Myocyte (in vitro differentiated cells): ENCODE measurements at places on chromosomes 7 and 10. TPM values are rescaled to one million over a fixed set of nuclear protein-coding genes. Genes with fewer than 3 reads are reported as not detected.
A peak's percentile ranks its signal among the peaks of the same experiment; 100 is the strongest.

DNA sequence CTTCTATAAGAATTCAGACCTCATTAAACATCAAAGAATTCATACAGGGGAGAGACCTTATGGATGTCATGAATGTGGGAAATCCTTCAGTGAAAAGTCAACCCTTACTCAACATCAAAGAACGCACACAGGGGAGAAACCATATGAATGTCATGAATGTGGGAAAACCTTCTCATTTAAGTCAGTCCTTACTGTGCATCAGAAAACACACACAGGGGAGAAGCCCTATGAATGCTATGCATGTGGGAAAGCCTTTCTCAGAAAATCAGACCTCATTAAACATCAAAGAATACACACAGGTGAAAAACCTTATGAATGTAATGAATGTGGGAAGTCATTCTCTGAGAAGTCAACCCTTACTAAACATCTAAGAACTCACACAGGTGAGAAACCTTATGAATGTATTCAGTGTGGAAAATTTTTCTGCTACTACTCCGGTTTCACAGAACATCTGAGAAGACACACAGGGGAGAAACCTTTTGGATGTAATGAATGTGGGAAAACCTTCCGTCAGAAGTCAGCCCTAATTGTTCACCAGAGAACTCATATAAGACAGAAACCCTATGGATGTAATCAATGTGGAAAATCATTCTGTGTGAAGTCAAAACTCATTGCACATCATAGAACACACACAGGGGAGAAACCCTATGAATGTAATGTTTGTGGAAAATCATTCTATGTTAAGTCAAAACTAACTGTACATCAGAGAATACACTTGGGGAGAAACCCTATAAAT, 24.1 kb downstream of the ZNF37A start:
- peak; percentile 3 for DNase-seq

DNA sequence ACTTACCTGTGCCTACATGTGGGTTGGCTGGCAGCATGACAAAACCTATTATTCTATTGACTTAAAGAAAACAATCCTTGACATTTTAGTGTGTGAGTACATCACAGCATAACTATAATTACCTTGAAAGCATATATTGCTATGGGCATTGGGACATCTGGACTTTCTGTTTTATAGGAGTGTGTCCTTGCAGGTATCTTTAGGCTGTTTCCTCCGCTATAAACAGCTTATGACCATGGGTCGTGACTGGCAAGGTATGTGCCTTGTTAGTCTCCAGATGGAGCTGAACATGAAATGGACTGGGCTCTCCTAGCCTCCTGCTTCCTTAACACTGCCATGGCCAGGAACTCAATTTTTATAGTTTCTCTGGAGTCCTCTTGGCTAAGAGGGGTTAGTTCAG, 317.4 kb upstream of the COBL start:
- no peak for DNase-seq

DNA sequence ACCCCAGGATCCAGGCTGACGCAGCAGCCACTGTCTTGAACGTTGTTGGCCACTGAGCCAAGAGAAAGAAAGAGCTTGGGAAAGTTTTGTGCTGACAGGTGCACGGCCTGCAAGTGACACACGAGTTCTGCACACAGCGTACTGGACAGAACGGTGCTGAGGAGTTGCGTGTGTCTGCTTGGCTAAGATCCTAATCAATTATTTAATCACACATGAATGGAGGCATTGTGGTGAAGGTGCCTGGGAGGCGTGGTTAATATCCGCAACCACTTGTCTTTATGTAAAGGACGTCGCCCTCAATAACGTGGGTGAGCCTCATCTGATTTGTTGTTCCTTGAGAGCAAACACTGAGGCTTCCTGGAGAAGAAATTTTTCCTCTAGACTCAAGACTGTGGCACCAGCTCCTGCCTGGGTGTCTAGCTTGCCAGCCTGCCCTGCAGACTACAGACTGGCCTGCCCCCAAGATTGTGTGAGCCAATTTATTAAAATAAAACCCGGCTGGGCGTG, 16.6 kb upstream of the GNA12 start:
- DNase-seq = peak; percentile 23

EN2 gene
- 0.91 and 1.7 TPM in 2 replicates for total RNA-seq

GRCh38 chr10:130430852-130431704, 294.9 kb downstream of the GLRX3 start:
- DNase-seq = no peak

DNA sequence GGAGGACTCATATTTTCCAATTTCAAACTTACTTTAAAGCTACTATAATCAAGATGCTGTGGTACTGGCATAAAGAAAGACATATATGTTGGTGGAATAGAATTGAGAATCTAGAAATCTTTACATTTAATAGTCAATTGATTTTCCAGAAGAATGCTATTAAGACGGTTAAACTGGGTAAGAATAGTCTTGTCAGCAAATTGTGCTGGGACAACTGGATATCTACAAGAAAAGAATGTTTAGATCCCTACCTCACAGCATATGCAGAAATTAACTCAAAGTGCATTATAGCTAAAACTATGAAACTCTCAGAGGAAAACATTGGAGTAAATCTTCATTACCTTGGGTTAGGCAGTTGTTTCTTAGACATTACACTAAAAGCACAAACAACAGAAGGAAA, 203.3 kb downstream of the SDK1 start:
- DNase-seq = no peak

DNA sequence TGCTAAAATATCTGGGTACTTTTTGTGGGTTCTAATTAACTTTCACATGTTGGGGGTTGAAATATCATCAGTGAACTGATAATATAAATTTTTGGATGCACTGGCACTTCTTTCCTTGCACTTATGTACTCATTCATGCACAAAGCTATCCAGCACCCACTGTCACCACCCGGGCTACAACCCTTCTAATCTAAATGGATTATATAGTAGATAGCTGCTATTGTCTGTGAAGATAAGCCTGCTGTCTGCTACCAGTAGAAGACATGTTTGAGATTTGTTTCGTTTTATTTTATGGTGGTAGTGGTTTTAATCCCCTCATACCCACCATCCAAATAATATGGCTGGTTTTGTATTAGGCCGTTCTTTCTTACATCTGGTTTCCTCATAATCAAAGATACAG, 353.5 kb upstream of the LRGUK start:
- no peak for DNase-seq

GRCh38 chr10:112988839-112989406, 38.9 kb downstream of the TCF7L2 start:
- no peak for DNase-seq

DNA sequence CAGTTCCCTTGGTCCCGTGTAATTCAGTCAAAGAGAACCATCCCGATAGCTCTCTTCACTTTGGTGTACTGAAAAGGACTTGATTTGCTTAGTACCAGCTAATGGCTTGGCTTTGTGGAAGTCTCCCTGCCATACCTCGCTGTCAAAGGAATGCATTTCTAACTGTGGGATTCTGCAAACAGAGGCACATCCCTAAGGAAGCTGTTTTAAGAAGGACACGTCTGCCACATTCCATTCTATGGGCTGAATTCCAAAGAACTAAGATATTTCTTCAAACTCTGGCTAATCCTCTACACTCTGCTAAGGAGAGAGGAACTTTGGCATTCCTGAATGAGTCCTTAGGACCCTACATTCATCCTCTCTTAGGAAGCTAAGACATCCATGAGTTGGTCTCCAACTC, 327.9 kb downstream of the SFMBT2 start:
- DNase-seq = no peak
